ENCODE measurements at places on chromosomes 16 and 17.

GRCh38 chr16:1175566-1176279 is 22.8 kb downstream of the CACNA1H start:
- DNase-seq: no peak

DNA sequence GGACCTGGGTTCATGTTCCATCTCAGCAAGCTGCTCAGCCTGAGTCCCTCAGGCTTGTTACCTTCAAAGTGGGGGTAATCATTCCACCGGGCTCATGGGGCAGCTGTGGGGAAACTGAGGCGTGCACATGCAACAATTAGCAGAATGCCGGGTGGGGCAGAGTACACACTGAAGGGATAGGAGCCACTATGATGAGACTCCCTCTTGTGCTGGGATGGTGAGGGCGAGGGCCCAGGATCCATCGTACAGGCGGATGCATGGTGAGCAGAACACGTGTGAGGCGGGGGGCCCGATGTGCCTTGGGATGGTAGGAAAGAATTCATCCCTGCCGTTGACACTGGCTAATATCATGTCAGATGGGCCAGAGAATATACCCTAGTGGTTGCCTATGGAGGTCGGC is 25.5 kb upstream of the MAP3K14 start:
- no peak for DNase-seq

GRCh38 chr16:87762620-87763019 is 3.2 kb downstream of the KLHDC4 start:
- DNase-seq: no peak

DNA sequence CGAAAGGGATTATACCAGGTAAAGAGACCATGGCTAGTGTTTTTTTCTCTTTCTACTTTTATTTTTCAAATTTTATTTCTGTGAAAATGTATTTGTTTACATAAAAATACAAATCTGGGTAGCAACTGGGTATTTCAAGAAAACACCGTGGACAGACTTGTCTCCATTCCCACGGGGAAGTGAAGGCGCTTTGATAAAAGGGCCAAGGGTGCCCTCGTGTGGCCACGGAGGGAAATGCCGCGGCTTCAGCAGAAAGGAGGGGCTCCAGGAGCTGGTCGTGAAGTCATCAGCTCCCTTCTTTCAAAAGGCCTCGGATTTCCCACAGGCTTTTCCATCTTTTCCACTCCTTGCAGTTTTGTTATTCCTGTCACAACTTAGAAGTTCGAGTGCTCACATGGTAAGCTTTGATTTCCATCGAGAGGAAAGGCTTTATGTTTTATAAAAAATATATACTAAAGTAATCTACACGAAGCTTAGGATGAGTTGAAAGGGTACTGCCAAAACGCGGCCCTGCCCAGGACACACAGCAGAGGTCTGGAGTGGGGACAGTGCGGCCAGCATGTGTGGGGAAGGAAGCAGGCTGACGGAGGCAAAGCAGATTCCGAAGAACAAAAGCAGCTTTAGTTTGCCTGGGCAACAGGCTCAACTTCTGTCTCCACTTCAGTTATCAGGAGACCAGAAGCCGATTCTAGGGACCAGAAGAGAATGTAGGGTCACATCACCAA is 15.3 kb upstream of the MNT start:
- peak; percentile 80 for DNase-seq

- DNase-seq: no peak
Measured at GRCh38 chr16:79768276-79768970, 167.9 kb upstream of the MAF start.

GRCh38 chr16:67833415-67834241 is 8.5 kb upstream of the THAP11 start:
- peak; percentile 84 for DNase-seq

DNA sequence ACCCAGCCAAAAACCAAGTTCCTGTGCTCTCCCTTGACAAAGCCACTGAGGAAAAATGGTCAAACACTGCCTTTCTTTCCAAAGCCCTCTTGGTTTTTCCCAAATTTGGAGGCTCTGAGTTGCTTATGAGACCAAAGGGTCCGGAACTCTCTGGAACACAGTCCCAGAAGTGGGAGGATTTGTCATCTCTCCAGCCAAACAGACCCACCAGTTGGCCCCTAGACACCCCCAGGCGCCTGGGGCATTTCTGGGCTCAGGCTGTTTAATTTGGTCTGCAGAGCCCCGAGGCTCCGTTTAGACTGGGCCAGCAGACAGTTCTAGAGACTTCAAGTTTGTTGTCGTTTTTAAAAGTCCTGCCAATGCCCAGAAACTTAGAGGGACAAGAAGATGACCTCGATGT is 239.1 kb downstream of the SEC14L1 start:
- no peak for DNase-seq

DNA sequence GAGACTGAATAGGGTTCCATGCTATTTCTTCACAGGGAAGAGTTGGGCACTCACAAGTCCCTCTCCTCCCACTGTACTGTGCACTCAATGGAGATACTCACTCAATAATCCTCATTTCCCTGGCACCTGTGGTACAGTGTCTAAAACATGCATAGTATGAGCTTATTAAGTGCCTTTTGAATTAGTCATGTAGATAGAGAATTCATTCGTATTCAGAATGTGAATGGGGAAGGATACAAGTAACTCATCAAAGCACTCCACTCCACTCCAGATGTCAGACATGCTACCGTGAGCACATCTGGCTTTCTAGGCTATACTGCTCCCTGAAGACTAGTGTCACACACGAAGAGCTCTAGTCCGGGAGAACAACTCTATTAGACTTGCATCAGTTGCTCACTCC is 6.3 kb downstream of the C17orf75 start:
- no peak for DNase-seq

- no peak for DNase-seq
Measured at GRCh38 chr16:23950898-23951297, 115.1 kb downstream of the PRKCB start.

DNA sequence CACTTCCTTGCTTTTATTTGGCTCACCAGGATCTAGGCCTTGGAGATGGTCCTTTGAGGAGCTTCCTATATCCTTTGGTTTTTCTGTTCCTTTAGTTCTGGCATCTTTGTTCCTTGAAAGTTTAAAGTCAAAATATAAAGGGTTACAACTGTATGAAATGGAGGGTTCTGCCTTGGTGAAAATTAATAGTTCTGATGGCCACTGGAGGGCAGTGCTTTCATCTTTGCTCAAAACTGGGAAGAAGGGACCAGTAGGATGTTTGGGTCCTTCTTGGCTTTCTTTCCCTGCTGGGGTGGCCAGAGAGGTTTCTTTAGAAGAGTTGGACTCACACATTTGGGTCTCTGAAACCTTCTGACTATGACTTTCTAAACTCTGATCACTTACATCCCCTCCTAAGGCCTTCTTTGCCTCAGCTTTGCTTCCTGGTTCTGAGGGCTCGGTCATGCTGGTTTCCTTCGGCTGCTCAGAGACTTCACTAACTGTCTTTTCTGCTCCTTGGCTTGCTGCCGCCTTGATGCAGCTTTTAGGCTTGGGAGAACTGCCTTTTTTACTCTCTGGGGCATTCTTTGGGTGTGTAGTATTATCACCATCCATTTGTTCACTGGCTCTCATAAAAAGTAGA is 10.9 kb upstream of the ITGA2B start:
- DNase-seq: no peak

- DNase-seq: no peak
Measured at GRCh38 chr16:88349153-88349902, 33.4 kb upstream of the ZNF469 start.

DNA sequence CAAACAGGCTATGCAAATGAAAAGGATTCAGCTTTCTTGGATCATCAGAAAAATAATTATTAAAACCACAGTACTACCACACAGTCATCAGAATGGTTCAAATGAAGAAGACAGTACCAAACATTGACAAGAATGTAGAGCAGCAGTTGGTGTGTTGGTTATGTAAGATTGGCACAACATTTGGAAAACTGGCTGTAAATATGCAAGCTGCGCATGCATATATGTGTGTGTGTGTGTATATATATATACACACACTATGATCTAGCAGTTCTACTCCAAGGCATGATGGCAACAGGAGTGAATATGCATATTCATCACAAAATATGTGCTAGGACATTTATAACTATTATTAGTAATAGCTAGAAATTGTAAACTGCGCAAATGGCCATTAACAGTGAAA is 34.4 kb upstream of the PHAF1 start:
- DNase-seq: no peak

- no peak for DNase-seq
Measured at GRCh38 chr16:84047206-84047605, 4.6 kb upstream of the SLC38A8 start.

GRCh38 chr16:80231888-80232287 is 308.9 kb upstream of the DYNLRB2 start:
- DNase-seq: no peak

DNA sequence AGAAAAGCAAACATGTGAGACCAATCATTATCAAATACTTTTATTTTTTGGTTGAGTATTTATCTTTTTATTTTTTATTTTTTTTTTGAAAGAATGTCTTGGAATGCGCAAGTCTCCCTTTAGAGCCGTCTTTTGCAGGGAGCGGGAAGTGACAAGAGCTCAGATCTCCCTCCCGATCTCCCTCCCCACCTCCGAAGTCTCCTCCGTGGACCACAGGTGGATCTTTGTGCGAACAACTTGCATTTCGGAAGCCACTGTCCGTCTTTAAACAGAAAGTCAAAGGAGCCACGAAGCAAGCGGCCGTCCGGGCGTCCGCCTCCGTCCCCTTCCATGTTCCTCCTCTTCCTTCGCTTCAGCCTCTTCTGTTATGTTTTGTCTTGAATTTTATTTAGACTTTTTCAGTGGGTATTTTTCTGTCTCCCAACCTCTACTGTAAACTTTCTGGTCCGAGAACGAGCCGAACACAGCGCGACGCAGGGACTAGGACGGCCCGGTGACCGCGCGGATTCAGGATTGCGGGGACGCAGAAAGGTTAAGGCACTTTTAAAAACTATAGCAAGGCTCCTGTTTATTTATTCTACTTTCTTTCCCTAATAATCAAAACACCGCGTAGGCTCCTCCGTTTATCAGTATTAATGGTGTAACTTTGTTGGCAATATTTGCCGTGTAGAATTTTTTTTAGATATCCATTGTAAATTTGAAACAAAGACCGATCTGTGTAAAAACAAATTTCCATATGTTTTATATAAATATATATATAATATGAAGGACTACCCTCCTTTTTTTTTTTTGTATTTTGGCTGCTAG is 3.3 kb downstream of the FOXF1 start:
- DNase-seq: no peak

DNA sequence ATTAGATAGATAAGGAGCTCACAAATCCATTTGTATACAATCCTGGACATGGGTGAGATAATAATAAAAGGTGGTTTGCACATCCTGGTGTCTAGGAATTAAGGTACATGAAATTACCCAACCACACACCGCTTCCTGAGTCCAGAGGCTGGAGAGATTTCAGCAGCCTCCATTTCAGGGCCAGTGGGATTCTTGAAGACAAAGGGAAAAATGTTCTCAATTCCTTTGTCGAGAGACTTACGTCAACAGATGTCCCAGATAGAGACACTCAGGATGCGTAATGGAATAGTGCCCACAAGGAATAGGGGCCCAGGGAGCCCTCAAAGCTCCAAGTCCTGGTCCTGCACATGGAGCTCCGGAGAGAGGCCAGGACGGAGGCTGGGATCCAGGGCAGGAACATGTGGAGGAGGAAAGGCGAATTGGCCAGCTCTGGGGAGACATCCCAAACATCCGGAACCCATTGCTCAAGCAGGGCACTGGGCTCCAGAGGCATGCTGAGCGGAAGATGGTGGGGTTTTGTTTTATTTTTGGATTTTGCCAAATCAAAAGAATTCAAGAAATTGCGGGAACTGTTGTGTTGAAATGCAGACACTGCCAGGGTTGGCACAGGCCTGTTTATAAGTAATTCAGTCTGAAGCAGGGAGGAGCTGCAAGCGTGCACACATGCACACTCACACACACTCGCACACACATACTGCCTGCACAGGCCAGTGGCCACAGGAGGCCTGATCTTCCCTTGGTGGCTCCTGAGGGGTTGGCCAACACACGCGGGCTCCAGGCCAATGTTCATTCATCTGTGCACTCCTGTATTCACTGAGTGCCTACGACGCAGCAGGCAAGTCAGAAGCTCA is 97.2 kb downstream of the NOG start:
- no peak for DNase-seq

GRCh38 chr16:86258713-86259112 is 251.6 kb upstream of the FOXF1 start:
- DNase-seq: no peak

- no peak for DNase-seq
Measured at GRCh38 chr17:73142872-73143381, 21.9 kb upstream of the SSTR2 start.

- DNase-seq: no peak
Measured at GRCh38 chr16:57354311-57354710, 4.3 kb upstream of the CCL22 start.

DNA sequence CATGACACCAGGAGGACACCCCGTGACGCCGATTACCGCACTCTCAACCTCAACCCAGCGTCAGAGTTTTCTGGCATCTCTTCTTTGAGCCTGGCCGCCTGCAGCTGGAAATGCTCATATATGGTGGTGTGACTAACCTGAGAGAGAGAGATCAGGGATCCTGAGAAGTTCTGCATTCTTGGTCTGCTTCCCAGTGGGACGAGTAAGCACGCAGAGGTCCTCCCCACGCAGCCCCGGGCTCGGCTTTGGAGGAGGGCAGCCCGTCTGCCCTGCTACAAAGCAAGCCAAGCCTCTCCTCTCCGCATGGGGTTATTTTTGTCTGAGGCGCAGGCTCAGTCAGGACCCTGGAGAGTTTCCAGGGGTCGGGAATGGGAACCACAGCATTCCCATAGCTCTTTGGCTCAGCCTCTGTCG is 16.5 kb downstream of the CRISPLD2 start:
- no peak for DNase-seq

DNA sequence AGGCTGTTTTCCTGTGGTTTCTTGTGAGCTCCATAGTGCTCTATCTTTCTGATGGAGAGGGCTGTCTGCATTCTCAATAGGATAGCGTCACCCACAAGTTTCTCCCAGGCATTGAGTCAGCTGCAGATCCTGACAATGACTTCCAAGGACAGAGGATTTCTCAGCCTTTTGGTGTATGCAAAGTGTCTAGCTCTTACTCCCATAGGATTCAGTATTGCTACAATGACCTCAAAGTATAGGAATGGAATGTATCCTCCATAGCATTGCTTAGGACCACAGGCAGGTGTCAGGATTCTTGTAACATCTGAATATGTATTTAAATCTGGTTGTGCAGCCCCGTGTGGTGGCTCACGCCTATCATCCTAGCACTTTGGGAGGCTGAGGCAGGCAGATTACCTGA is 32.3 kb downstream of the SMIM36 start:
- no peak for DNase-seq

DNA sequence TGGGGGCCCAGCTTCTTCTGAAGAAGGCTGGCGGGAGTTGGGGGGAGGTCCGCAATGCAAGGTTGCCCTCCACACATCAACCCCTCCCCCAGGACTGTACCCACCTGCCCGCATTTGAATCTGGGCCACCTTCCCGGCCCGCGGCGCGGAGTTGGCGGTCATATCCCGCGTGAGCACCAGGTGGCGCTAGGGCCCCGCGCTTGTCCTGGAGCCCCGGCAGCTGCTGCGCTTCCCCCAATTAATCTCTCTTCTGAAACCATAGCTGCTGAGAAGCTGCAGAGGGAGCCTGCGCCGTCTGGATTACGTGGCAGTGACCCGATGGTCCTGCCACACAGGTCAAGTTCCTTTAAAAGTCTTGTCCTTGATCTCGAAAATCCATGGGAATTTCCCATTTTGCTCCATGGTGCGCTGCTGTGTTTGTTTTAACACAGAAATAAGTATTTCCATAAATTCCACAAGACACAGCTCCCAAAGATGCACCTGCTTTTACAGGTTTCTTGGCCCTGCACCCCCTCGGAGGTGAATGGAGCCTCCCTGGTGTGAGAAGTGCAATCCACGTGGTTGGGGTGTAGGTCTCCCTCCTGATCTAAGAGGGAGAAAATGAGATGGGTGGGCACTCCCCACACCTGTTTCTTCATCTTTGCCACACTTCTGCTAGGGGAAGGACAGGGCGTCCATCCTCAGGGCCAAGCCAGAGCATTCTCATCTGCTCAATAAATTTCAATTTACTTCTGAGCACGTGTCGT is 22.1 kb downstream of the COX4I1 start:
- DNase-seq: peak; percentile 68
